ENCODE measurements at places on chromosomes 4 and X. TPM values are rescaled to one million over a fixed set of nuclear protein-coding genes. Genes with fewer than 3 reads are reported as not detected.

TMEM185A gene
- total RNA-seq = 28.8 TPM

HTR2C gene
- total RNA-seq = not detected

FAT4 gene
- 8.0 TPM for total RNA-seq

SLC10A3 gene
- 27.3 TPM for total RNA-seq

GRCh38 chrX:93420525-93421082, 252.8 kb downstream of the NAP1L3 start:
- no peak overlapping the region for H3K27ac ChIP-seq
- no peaks in the 10 kb centered on the region for H3K27me3 ChIP-seq
- H3K4me3 ChIP-seq = no peak overlapping the region
- H3K4me1 ChIP-seq = no peaks in the 10 kb centered on the region

GRCh38 chr4:17085416-17085815, 187.0 kb upstream of the LDB2 start:
- no peak overlapping the region for H3K4me3 ChIP-seq
- no peaks in the 10 kb centered on the region for H3K36me3 ChIP-seq
- peak; percentile 39 for DNase-seq
- H3K27ac ChIP-seq = no peak overlapping the region
- no peaks in the 10 kb centered on the region for H3K4me1 ChIP-seq

GRCh38 chrX:19372547-19373331, 29.0 kb downstream of the PDHA1 start:
- DNase-seq = no peak
- H3K4me1 ChIP-seq = peaks cover 3% of the 10 kb centered on the region
- H3K36me3 ChIP-seq = no peaks in the 10 kb centered on the region
- peak overlapping the region; percentile 50 for H3K4me3 ChIP-seq
- H3K27me3 ChIP-seq = no peaks in the 10 kb centered on the region

- DNase-seq = no peak
- H3K27ac ChIP-seq = no peak overlapping the region
- H3K4me3 ChIP-seq = no peak overlapping the region
- H3K27me3 ChIP-seq = no peaks in the 10 kb centered on the region
Measured at GRCh38 chr4:101307899-101308298, 39.4 kb downstream of the PPP3CA start.

- H3K27ac ChIP-seq = no peak overlapping the region
- no peaks in the 10 kb centered on the region for H3K27me3 ChIP-seq
- no peak for DNase-seq
- H3K4me3 ChIP-seq = no peak overlapping the region
- no peaks in the 10 kb centered on the region for H3K36me3 ChIP-seq
- no peaks in the 10 kb centered on the region for H3K4me1 ChIP-seq
Measured at GRCh38 chr4:79258614-79259176, 67.2 kb downstream of the NAA11 start.

GRCh38 chr4:115851918-115852766, 738.7 kb upstream of the NDST4 start:
- H3K36me3 ChIP-seq = no peaks in the 10 kb centered on the region
- H3K4me1 ChIP-seq = no peaks in the 10 kb centered on the region
- no peaks in the 10 kb centered on the region for H3K27me3 ChIP-seq
- DNase-seq = peak; percentile 8

DNA sequence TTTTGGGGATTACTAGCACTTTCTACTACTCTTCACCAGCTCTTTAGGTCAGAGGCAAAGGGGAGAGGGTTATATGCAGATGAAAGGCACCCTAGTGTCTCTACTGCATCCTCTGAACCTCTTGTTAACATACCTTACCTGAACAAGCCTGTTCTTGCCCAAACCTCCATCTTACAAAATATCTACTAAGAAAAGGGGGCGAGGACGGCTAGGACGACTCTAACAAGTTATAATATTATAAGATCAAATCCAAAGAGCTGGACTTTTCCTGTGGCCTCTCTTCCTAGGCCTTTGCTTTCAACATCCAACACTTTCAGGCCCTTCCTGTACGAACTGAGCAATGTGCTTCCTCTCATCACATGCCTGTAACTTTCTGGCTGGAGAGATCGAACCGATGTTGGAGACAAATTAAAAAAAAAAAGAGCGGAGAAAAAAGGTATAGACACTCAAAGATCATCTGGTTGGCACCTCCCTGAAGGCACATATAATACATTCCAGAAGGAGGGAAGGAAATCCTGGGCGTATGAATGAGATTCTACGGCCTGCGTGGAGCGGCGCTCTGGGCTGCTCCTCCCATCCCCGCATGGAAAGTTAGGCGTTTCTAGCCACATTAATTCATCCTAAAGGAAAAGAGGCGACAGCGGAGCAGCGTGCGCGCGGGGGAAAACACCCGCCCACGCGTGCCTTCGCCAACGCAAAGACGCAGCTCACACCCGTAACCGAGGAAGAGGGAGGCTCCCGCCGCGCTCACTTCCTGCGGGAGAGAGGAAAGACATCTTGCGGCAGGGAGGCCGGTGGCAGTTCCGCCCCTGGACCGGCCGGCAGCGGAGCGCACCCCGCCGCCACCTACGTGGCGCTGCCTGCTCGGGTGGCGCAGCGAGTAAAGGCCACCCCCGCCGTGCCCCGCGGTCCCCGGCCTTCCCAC, 808 bp downstream of the PRDM5 start:
- peak; percentile 66 for DNase-seq
- no peaks in the 10 kb centered on the region for H3K27me3 ChIP-seq

DNA sequence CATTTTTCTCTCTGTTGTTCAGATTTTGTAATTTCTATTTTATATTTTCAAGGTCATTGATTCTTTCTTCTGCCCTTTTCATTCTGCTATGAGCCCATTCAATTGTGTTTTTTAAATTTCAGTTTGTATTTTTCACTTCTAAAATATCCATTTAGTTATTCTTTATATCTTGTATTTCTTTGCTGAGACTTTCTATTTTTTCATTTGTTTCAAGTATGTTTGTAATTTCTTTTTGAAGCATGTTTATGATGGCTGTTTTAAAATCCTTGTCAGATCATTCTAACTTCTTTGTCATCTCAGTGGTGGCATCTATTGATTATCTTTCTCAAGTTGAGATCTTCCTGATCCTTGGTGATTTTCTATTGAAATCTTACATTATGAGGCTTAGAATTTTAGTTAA, 157.2 kb upstream of the USP9X start:
- no peak for DNase-seq
- no peak overlapping the region for H3K4me3 ChIP-seq
- no peaks in the 10 kb centered on the region for H3K4me1 ChIP-seq
- H3K36me3 ChIP-seq = no peaks in the 10 kb centered on the region
- no peaks in the 10 kb centered on the region for H3K27me3 ChIP-seq
- H3K27ac ChIP-seq = peak overlapping the region; percentile 84

GRCh38 chr4:113446019-113446418, 315.5 kb downstream of the CAMK2D start:
- no peaks in the 10 kb centered on the region for H3K27me3 ChIP-seq
- H3K4me3 ChIP-seq = no peak overlapping the region
- peaks cover 28% of the 10 kb centered on the region for H3K4me1 ChIP-seq

DNA sequence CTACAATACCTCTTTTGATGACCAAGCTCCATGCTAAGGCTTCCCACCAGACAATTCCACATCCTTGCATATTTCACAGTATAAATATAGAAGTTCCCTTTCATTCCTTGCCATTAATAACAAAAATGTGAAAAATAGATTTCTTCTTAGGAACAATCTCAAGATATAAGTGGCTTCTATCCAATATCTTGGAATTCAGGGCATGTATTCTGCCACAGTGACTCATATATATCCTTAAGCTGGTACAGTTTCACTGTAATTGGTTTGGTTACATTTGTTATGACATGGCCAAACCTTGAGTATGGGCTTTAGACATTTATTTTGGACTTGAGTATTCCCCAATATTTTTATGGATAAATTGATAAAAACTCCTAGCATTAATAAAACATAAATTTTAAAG, 181.7 kb upstream of the DDX53 start:
- no peaks in the 10 kb centered on the region for H3K4me1 ChIP-seq
- no peaks in the 10 kb centered on the region for H3K36me3 ChIP-seq
- no peak overlapping the region for H3K27ac ChIP-seq
- peak; percentile 23 for DNase-seq

DNA sequence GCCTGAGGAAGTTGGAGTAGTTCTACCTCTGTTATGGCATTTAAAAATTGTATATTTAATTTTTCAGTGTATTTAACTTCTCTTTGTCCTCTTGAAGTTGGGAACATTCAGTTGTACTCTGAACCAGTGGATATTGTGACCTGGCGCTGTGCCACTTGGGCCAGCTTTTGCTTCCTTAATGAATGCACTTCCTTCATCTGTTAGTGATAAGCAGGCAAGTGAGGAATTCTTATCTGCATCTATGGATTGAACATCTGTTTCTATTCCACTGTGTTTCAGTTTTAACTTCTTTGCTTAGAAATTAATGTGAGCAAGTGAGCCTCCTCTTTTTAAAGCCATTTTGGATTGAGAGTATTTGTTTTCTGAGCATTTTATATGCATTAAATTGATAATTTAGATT, 128.3 kb downstream of the UCHL1 start:
- no peaks in the 10 kb centered on the region for H3K36me3 ChIP-seq
- H3K4me3 ChIP-seq = no peak overlapping the region
- DNase-seq = no peak

GRCh38 chrX:103362474-103362873, 6.2 kb downstream of the TCEAL9 start:
- peak; percentile 43 for DNase-seq
- no peak overlapping the region for H3K4me3 ChIP-seq
- peaks cover 5% of the 10 kb centered on the region for H3K4me1 ChIP-seq
- H3K27ac ChIP-seq = no peak overlapping the region

- no peak overlapping the region for H3K27ac ChIP-seq
- DNase-seq = no peak
- no peak overlapping the region for H3K4me3 ChIP-seq
- H3K27me3 ChIP-seq = no peaks in the 10 kb centered on the region
- no peaks in the 10 kb centered on the region for H3K36me3 ChIP-seq
- H3K4me1 ChIP-seq = no peaks in the 10 kb centered on the region
Measured at GRCh38 chr4:134935320-134935719, 733.7 kb upstream of the PABPC4L start.

Measured in astrocyte (in vitro differentiated cells and primary cell).